ENCODE measurements at places on chromosomes 3 and 15.

GRCh38 chr3:15409774-15410173, 17.6 kb downstream of the METTL6 start:
- DNase-seq = no peak

DNA sequence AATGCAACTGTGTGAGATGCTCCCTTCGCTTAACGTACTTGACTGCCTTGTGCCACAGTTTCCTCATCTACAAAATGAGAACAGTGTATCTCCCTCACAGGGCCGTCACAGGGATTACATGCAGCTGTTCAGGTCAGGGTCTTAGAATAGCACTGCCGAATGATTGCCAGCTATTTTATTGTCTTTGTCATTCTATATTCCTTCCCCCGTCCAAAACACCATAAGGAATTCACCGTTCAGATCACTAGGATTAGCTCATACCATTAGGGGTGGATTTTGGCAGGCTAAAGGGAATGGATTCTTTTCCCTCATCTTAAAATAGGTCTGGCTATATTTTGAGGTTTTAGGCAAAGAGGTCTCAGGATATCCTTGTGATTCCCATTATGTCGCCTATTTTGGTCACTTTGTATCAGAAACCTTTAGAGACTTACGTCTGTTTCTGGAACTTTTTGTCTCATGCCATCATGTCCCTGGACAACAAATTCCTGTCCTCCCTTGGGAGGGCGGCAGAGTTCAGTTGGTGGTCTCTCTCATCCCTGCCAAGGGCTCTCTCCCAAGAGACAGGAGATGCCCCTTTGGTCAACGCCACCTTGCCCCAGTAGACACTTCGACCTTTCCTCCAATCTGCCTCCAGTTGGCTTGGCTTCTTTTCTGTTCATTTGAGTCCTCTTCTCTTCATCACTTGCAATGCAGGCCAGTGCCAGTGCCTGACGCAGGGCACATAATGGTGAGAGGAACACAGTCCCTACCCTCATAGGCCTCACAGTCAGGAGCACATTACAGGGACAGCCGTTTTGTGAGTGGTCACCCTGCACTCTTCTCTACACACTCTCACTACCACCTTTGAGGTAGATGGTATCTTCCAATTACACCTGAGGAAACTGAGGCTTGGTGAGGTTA, 171.6 kb upstream of the BHLHE40 start:
- no peak for DNase-seq

GRCh38 chr3:134350861-134351311, 23.4 kb downstream of the AMOTL2 start:
- DNase-seq = no peak

DNA sequence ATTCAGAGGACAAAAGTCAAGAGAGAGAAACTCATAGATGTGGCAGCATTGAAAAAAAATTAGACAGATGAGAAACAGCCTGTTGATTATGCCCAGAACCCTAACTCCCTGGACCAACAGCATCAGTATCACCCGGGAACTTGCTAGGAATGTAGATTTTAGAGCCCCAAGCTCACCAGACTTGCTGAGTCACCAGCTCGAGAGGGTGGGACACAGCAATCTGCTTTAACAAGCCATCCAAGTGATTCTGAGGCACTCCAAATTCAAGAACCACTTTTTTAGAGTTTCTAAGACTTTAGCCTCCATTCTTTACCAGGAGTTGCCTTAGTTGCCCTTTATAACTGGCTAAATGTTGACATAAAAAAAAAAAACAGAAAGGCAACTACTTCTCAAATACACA, 70.9 kb downstream of the CGGBP1 start:
- DNase-seq = no peak
